ENCODE measurements at places on chromosomes 2 and 18.

GRCh38 chr2:190891889-190892288, 11.3 kb downstream of the GLS start:
- no peak for DNase-seq

GRCh38 chr2:238106339-238106697, 6.2 kb downstream of the ESPNL start:
- DNase-seq = no peak

DNA sequence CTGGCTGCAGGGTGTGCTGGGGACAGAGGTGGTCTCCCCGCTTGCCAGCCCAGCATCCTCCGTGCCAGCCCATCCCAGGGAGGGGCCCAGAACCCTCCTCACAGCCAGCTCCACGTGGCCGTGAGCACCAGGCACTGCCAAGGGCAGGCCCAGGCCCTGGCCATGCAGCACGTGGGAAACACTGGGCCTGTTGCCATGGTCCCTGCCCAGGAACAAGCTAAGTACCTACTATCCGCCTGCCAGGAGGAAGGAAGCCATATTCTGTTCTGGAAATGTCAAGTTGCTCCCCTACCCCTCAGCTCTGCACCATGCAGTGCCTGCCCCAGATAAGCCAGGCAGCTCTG, 250.6 kb downstream of the CYP26B1 start:
- DNase-seq = no peak

DNA sequence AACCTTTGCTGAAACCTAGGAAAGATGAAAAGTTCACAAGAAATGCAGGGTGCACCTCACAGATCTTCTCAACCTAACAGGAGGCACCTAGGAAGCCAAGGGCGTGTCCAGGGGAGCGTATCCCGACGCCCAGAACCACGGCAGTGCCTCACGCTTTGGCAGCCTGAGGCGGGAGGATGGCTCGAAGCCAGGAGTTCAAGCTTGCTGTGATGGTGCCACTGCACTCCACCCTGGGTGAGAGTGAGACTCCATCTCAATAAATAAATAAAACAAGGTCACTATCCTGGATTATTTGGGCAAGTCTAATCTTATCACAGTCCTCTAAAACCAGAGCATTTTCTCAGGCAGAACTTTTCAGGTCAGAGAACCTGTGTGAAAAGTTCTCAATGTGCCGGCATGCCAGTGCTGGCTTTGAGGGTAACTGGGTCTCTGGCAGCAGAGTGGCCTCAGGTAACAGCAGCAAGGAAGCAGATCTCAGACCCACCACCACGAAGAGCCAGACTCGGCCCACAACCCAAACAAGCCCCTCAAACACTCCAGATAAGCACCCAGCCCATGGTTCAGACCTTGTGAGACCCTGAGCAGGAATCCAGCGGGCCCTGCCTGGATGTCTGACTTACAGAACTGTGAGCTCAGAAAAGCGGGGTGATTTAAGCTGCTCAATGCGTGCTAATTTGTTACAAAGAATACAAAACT, 11.7 kb downstream of the HSBP1L1 start:
- DNase-seq = no peak

- no peak for DNase-seq
These were observed 1012.8 kb downstream of the SOCS6 start for GRCh38 chr18:71301596-71301995.

DNA sequence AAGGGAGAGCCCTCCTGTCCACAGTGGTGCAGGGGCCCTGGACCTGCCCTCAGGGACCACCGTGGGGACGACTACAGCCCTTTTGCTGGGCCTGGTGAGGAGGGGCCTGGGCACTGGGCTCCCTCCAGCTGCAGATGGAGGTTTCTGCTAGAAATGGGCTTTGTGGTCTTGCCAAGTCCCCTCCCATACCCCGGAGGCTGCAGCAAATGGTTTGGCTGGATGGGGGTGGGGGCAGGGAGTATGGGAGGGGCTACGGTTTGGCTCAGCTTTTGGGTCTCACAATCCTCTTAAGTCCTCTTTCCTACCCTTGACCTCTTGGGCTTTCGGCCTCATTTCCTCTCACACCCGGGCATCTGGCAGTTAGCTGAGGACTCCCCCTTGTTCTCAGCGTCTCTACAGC, 21.7 kb downstream of the TET3 start:
- DNase-seq = no peak

- no peak for DNase-seq
These were observed 80.2 kb downstream of the EFEMP1 start for GRCh38 chr2:55843096-55843993.

DNA sequence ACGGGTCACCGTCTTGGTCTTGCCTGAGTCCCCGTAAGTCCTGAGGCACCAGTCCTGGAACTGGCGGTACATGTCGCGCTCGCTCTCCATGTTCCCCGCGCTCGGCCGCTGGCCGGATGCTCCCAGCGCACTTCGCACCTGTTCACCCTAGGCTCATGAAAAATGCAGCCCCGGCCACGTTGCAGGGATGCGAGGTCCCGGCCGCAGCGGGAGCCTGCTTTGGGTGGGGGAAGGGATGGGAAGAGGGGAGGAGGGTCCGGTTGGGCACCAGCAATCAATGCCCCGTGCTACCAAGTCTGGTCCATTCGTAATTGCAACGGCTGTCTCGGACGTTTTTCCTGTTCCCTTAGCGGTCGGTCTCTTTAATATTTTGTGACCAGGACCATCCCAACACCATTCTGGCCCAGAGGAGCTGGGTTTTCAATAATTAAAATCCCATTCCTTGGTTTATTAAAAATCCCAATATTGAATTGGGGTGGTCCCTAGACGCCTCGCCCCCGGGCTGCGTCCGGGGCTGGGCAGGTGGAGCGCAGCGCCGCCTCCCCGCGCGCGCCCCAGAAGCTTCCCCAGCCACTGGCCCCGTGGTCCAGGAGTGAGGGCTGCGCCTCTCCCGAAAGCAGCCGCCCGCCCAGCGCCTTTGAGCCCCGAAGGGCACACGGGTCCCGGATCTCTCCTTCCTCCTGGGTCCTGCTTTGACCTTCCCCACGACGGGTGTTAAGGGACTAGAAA, 1.4 kb downstream of the NOL4 start:
- DNase-seq = no peak

DNA sequence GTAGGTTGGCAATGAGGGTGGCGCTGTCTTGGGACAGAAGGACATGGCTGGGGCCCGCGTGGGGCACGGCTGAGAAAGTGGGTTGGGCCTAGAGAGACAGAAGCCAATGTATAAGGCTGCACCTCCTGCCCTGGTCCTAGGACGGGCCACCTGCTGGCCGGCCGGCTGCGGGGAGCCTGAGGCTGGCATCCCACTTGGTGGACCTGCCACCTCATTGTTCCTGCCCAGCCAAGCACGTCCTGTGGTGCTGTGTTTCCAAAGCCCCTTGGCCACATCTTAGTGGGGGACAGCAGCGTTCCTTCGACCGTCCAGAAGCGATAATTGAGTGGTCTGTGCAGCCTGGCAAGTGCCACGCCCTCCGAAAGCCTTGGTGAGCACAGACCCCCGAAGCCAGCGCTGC, 223.9 kb downstream of the LDLRAD4 start:
- DNase-seq = no peak

DNA sequence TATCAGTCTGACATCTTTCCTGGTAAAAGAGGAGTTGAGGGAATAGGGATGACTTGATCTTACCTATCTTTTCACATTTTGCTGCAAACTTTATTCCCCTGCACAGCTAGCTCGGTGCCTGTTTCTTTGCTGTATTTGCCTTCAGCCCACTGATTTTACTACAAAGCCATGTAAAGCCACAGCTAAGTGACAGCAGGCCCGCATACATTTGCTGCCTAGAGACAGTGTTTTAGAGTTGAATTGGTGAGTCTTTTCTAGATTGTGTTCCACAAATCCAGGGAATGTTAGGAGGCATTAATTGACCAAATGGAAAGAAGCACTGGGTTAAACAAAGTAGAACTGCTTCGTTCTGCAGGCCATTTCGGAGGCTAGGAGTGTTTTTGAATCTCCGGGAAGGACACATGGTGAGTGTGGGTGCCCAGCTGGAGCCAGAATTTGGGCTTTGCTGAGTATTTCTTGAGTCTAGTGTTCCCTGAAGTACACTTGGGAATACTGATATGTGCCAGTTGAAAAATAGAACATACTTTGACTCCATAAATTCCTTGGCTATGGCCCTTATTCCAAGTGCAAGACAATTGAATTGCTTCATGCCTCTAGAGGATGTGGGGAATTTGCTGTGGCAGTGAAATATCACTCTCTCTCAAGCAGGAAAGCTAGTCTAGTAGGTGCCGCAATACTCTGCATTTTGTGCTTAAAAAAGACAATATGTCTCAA, 329.8 kb downstream of the PTPRM start:
- DNase-seq = no peak

GRCh38 chr2:100008956-100009355, 133.4 kb downstream of the AFF3 start:
- DNase-seq = no peak

- no peak for DNase-seq
These were observed 49.9 kb downstream of the SOX11 start for GRCh38 chr2:5742126-5742525.

Data from activated T-cell treated with anti-CD3 and anti-CD28 coated beads, Interleukin-2, amount 50 U/mL, for 48 hours (primary cell).